RWPE1 (cell line): ENCODE measurements at places on chromosomes 2 and 18.

- DNase-seq: peak; percentile 54
These were observed 86.6 kb downstream of the MARCO start for GRCh38 chr2:119028327-119029174.

GRCh38 chr2:61671561-61672315 is 133.6 kb upstream of the XPO1 start:
- DNase-seq: no peak

DNA sequence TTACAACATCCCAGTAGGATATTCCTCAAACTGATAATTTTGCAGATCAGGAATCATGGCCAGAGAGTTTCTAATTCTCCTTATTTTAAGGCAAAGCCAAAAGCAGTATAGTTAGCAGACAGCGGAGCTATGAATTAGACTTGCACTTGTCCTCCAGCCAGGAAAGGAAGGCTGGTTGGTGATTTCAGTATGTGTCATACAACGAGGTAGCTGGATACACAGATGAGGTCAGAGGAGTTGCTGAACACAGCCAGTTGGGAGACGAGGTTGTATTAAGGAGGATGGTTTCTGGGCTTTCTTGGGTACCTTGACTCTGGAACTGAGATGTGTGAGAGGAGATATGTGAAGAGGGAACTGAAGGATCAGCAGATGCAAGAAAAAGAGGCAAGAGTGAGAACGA is 185.2 kb downstream of the SOX11 start:
- no peak for DNase-seq

DNA sequence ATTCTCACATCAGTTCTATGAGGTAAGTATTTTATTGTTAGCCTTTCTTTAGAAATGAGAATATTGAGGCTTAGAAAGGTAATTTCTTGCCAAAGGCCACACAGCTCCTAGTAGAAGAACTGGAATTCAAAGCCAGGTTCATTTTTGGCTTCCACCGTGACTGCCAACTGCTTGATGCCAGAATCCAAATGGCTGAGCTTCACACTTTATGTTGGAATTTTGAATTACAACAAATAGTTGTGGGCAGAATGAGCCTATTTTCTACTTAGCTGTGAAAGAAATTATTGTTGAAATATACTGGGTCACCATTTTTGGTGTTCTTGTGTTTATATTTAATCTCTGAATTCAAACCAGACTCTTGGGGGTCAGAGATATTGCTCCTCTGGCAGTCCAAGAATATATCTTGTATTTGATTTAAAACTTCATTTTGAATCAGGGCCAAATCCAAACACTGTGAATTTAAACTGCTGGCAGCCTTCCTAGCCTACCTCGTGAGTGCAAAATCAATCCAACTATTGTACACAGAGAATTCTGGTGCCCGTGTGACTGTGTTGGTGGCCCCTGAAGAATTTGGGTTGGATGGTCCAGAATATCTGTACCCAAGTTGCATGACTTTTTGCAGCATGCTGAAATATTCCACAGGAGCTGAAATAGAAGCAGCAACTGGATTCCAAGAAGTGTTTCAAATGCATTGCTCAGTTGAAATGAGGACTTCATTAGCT is 35.6 kb upstream of the LPIN1 start:
- no peak for DNase-seq

GRCh38 chr2:43701111-43701510 is 24.9 kb upstream of the C1GALT1C1L start:
- no peak for DNase-seq

GRCh38 chr18:37378336-37379010 is 187.1 kb downstream of the CELF4 start:
- DNase-seq: no peak

DNA sequence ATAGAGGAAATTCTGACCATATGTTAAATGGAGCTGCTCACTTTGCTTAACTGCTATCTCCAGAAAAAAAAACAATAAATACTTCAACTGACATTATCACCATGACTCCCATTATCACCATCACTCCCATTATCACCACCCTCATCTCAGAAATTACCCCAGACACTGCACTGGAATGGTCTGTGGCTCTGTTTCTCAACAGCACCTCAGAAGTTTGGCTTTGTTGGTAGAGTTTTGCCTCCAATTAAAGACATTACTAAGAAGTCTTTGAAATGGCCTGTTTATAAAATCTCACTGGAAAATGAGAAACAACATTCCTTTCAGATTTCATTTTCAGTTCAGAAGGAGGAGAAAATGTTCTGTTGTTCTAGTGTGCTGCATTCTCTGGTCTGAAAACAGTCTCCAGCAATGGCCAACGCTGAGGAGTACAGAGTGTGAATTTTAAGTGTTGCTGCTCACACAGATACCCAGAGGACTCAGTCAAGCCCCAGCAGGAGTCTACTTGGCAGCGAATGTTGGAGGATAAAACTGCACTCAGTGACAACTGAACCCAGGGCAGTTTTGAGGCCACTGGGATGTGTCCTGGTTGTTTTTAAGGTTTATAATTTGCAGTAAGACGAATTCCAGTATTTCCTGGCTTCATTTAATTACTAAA is 364.5 kb upstream of the CDH2 start:
- DNase-seq: no peak

- DNase-seq: no peak
These were observed 19.1 kb downstream of the LIMS1 start for GRCh38 chr2:108553209-108553919.

DNA sequence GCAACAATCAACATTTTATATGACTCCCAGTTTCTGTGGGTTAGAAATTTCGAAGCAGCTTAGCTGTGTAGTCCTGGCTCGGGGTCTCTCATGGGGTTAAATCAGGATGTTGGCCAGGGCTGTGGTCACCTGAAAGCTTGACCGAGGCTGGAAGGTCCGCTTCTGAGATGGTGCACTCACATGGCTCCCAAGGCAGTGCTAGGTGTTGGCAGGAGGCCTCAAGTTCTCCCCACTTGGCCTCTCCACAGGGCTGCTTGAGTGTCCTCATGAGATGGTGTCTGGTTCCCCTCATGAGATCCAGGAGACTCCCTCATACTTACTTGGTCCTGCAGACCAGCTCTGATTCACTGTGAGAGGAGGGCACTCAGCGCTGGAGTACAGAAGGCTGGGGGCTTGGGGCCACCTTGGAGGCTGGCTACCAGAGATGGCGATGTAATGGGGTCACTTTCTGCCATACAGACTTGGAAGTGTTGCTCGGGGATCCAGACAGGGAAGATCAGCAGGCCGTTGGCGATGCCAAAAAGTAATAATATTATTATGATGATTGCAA is 98.8 kb downstream of the INHBB start:
- no peak for DNase-seq

GRCh38 chr2:224513991-224514390 is 71.2 kb downstream of the CUL3 start:
- no peak for DNase-seq
